Astrocyte of the hippocampus (primary cell): ENCODE measurements at places on chromosomes 6 and 20.

DNA sequence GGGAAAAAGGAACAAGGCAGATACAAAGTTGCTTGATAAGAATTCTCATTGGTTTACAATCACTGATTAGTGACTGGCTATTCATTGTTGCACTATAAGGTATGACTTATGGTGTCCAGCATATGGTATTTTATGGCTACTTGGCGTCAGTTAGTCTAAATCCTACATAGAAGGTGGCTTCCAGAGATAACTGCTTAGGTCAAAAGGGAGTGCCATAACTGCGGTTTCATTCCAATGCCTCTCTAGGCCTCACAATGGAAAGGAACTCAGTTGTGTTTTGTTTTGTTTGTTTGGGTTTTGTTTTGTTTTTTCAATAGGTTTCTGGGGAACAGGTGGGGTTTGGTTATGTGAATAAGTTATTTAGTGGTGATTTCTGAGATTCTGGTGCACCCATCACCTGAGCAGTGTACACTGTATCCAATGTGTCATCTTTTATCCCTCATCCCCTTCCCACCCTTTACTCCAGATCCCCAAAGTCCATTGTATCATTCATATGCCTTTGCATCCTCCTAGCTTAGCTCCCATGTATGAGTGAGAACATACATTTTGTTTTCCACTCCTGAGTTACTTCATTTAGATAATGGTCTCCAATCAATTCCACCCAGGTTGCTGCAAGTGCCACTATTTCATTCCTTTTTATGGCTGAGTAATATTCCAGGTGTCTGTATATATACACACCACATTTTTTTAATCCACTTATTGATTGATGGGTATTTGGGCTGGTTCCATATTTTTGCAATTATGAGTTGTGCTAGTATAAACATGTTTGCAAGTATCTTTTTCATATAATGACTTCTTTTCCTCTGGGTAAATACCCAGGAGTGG is 7.0 kb downstream of the GOPC start:
- no peak for DNase-seq

DNA sequence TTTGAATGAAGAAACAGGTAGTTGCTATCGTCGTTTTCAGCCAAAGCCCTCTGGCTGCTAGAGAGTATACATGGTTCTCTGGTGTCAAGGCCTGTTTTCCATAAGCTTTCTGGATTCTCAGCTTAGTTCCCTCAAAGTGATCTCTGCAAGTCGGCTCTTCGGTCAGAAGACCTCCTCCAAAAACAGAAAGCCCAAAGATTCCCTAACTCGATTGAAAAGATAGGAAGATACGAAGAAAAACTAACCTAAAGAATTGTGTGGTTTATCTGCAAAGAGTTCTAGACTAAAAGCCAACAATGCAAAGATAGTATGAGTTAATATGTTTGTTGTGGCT is 545 bp upstream of the ASCC3 start:
- no peak for DNase-seq

DNA sequence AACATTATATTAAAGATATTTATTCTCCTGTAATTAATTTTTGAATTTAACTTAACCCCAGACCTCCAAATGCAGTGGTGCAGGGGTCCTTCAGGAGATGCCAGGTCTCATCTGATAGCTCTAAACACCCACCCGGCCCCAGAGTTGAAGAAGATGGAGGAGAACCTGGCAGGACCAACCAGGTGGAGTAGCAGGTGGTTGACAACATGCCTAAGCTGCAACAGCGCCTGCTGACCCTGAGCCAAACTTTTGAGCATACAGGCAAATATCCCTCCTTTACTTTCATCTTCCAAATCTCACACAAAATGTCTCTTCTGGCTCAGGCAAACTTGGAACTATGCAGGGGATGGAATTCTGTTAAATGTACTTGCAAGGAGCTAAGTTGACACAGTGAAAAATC is 145.3 kb upstream of the TCF21 start:
- DNase-seq, result no peak

- no peak for DNase-seq
Observed at GRCh38 chr6:7048894-7049293, 58.9 kb upstream of the RREB1 start.

- peak; percentile 52 for DNase-seq
Observed at GRCh38 chr6:110217266-110217665, 37.0 kb downstream of the CDC40 start.

DNA sequence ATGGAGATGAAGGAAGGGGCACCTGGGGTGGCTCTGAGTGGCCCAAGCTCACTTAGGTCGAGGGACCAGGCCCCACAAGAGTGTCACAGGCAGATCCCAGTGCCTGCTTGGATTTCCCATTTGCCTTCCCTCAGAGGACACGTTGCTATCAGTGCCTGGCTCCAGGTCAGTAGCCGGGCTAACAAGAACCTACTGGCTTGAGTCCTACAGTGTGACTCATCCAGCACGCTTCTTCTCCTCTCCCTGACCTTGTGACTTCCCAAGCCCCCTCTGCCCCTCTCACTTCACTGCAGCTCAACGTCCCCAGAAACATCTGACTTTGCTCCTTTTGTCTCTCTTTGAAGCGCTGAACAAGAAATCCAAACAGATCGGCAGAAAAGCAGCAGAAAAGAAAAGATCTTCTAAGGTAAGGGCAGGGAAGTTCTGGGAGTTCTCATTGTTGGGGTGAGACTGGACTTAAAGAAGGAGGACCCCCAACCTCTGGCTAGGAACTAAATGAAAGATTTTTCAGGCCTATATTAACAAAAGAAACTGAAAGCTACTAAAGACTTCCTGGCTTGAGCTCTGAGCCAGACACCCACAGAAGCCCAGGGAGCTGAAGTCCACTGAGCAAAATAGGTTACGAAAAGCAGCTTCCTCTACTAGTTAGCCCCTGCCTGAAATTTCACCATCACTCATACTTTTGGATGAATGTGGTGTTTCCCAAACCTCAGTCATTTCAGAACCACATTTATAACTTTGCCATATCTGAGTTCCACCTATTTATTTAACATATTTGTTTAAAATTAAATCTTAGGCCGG is 21.5 kb downstream of the ASIP start:
- peak; percentile 60 for DNase-seq

DNA sequence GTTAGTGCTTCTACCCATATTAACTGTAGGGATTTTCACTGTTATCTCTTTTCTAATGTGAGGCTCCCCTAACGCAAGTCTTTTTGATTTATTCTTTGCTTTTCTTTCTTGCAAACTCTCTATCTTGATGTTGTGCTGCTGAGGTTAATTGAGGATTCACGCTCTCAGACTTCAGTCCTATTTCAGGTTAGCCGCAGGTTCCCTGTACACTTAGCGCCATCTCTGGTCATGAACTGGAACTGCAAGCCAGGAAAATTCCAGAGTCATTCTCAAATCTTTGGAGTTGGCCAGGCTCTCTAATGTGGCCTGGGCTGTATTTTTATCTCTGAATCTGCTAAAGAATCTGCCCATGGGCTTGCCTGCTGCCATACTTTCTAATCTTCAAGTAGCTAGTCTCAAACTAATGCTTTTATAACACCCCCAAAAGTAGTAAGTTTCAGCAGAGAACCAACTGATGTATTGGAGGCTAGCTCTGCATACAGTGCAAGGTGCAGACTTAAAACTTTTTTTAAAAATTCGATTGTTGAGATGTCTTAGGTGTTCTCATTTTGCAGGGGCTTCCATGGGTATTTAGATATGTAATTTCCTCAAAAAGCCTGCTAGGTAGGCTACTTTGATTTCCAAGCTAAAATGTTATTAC is 91.1 kb upstream of the OPRM1 start:
- peak; percentile 61 for DNase-seq

GRCh38 chr20:19212821-19213502 is 520 bp downstream of the SLC24A3 start:
- DNase-seq, result peak; percentile 38
